ENCODE measurements at places on chromosomes 6 and 20.

DNA sequence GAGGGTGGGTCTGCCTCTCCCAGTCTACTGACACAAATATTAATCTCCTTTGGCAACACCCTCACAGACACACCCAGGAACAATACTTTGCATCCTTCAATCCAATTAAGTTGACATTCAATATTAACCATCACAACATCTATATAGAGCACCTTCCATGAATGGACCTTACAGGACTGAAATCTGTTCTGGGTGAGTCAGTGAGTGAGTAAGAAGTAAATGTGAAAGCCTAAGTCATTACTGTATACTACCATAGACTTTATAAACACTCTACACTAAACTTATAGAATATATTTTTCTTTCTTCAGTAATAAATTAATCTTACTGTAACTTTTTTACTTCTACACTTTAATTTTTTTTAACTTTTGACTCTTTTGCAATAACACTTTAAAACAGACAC is 993.8 kb upstream of the MAP3K7 start:
- no peak for ATAC-seq

DNA sequence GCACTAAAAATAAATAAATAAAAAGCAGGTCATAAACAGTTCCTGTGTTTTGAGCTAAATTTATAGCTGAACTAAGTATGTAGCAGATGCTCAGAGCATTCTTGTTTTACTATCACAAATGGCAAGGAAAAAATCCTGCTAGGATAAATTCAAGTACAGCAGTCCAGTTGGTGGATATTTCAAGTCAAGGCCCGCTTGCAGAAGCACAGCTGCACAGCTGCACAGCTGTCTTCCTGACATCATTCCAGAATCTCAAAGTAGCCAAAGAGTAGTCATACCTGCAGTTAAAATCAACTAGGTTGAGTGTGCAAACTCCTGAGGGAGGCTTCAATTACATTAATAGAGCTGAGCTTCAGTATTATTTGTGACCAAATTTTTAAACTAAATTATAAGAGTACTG is 297.7 kb upstream of the MANEA start:
- ATAC-seq, result no peak

DNA sequence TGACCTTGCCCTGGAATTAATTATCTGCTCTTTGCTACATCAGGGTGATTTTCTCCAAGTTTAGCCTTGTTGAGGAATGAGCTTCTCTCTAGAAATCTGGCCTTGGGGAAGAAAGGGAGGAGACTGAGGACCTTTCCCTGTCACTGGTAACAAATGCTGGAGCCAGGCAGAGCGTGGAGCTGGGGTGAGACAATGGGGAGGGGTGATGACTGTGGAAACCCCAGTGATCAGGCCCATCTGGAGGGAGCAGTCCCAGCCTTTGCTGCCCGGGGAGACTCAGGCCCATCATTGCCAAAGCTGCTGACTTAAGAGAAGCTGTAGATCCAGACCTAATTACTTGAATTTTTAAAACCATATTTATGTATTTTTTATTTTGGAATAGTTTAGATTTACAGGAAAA is 31.3 kb downstream of the BCAS4 start:
- no peak for ATAC-seq

DNA sequence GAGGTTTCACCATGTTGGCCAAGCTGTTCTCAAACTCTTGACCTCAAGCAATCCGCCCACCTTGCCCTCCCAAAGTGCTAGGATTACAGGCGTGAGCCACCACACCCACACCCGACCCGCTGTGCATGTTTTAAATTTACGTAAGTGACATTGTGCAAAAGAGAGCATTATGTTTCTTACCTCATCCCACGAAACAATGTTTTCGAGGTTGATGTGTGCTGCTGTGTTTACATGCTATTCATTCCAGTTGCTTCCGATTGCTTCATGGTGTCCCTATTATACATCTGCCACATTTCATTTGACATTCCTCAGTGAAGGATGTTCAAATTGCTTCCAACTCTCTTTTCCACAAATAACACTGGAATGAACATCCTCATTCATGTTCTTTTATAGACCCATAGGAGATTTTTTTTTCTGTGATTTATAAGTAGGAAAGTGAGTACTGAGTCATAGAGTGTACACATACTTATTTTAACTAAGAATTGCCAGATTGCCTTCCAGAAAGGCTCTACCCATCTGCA is 403.9 kb upstream of the JARID2 start:
- peak; percentile 87 for ATAC-seq

DNA sequence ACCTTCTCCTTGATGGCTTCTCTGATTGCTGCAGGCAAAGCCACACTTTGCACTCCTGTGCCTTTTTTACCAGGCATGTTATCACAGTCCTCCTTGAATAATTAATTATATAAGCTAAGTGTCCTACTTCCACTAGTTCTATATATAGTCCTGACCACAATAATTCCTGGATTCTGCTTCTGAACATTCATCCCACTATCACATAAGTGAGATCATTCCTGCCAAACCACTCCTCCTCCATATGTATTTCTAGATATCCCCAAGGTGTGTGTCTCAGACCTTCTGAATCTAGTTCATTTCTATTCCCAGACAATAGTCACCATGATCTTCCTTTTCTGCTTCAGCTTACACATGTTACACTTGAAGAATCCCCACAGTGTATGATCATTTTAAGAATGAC is 1237.5 kb upstream of the MAP3K7 start:
- no peak for ATAC-seq
